ENCODE measurements at places on chromosomes 7 and 10.

GRCh38 chr7:10257438-10257837, 716.2 kb upstream of the PHF14 start:
- DNase-seq, result no peak

- DNase-seq, result no peak
These were observed 693.0 kb downstream of the KCNMA1 start for GRCh38 chr10:76944640-76945039.

DNA sequence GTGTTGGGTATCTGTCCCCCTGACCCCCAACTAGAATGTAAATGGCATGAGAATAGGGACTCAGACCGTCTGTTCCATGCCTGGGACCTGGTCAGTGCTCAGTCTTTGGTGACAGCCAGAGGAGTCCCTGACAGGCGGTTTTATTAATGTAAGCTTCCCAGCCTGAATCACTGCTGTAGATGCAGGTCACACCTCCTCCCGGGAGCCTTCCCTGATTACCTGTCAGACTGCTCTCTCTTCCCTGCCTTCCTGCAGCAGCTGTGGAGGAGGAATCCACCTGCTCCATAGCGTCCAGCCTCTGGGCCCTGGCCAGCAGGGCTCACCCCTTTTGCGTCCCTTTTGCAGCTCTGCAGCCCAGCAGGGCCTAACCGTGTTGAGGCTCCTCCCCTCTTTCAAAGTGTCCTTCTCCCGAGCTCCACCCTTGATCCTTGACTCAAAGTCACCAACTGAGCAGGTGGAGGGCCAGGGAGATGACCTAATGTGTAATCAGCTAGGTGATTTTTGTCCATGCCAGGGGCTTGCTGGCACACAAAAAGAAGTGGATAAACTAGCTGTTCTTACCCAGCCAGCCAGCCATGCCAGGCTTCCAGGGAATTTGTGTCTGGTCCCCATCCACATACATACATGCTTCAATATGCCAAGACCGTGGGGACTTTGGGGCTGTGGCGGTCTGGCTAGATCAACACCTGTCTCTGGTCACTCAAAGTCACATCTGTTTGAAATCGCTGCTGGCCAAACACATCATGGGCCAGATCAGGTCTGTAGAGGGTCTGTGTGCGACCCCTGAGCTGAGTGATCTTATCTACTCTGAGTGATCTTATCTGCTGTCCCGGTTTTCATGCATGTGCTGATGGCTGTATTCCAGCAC, 195.1 kb downstream of the CCDC3 start:
- no peak for DNase-seq

- no peak for DNase-seq
These were observed 962 bp downstream of the ZKSCAN1 start for GRCh38 chr7:100016215-100016901.

GRCh38 chr10:2994221-2994961, 73.0 kb upstream of the PFKP start:
- no peak for DNase-seq

- DNase-seq, result no peak
These were observed 353 bp downstream of the MOGAT3 start for GRCh38 chr7:101200504-101200861.

- no peak for DNase-seq
These were observed 64.3 kb upstream of the MDFIC start for GRCh38 chr7:114857605-114858004.

DNA sequence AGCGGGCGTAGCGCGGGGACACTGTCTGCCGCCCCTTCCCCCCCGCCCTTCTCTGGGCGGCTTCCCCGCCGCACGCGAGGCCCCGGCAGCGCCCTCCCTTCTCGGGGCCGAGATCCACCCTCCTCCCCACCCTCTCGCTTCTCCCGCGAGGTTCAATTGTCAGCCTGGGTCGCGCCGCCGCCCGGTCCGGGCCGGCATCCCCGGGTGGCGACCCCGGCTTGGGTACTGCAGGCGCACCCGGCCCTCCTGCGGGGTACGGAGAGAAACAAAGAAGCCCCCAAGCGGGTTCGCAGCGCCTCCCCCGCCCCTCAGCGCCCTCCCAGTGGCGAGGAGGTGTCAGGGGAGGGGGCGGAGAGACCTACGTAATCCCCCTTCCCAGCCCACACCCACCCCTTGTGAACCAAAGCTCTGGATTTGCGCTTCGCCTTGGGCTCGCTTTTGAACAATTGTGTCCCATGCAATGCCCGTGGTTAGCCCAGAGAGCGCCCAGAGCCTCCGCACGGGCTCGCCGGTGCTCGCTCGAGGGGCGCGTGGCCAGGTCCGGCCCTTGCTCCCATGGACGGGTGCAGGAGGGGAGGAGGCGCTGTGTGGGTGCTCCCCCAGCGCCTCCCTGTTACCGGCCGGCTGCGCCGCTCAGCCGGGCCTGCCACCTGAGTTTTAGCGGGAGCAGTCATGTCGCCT, 634 bp downstream of the HECW1 start:
- DNase-seq, result no peak

DNA sequence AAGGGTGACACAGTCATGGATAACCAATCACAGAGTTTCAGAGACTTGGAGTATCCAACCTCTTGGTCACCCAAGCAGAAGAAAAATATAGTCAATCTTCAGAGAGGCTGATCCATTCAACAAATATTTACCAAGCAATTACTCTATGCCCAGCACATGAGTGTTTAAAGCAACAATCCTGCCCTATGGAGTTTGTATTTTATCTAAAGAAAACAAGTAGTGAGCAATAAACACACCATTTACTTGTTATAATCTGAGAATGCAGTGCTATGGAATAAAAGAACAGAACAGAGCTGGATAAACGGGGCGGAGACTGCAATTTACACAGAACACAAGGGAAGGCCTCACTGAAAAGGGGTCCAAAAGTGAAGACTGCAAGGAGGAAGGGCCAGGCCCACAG, 63.8 kb downstream of the GRB10 start:
- peak; percentile 29 for DNase-seq

DNA sequence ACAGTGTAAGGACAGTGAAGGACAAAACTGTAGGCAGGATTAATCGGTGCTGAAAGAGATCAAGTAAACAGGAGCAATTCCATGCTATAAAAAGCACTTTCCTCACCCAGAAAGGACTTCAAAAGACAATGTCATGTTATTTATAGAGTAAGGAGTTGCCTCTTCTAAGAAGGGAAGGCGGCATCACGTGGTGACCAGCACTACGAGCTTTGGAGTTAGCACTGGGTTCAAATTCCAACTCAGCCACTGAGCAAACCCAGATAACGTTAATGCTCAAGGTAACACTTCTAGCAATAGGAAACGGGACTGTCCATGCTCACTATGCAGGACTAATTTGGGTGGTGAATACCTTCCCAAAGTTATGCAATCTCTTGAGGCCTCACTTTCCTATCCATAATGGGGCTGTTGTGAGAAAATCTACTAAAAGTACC, 715 bp upstream of the PANK1 start:
- peak; percentile 84 for DNase-seq

DNA sequence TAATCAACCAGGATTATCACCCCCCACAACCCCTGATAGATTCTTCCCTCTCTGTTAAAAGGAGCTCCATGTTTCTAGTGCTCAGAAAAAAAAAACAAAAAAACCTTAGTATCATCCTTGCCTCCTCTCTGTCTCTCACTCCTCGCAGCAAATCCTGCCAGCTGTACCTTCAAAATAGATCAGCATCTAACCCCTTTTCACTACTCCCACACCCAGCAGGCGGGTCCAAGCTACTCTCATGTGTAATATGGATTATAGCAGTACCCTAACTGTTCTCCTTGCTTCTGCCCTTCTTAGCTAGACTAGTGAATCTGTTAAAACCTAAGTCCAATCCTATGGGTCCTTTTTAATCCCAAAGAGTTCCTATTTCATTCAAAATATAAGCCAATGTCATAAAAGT, 667.4 kb downstream of the MAGI2 start:
- no peak for DNase-seq

DNA sequence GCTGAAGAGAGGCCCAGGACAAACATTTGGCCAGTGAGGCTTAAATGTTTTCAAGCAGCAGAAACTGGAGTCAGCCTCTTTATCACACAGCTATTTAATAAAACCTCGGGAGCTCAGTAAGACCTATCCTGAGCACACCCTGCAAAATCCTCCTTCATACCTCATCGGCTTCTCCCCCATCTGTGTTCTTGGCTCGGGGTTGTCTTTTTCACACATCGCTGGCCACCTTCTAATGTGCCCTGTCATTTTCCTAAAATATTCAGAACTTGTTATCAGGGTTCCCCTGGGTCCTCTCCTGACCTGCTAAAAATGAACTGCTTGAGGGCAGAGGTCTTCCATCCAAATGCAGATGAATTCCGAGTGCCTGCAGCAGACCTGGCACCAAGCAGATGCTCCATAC, 310.3 kb upstream of the AKR1E2 start:
- DNase-seq, result no peak

DNA sequence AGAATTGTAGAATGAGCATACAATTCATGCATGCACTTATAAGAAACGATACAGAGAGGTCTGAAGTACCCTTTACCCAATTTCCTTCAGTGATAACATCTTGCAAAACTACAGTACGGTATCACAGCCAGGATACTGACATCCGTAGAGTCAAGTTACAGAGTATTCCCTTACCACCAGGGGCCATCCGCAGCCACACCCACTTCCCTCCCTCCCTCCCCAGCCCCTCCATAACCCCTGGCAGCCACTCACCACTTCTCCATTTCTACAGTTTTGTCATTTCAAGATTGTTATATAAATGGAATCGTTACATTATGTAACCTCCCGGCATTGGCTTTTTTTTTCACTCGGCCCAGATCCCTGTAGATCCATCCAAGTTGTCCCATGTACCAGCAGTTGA, 113.6 kb upstream of the RET start:
- DNase-seq, result no peak

DNA sequence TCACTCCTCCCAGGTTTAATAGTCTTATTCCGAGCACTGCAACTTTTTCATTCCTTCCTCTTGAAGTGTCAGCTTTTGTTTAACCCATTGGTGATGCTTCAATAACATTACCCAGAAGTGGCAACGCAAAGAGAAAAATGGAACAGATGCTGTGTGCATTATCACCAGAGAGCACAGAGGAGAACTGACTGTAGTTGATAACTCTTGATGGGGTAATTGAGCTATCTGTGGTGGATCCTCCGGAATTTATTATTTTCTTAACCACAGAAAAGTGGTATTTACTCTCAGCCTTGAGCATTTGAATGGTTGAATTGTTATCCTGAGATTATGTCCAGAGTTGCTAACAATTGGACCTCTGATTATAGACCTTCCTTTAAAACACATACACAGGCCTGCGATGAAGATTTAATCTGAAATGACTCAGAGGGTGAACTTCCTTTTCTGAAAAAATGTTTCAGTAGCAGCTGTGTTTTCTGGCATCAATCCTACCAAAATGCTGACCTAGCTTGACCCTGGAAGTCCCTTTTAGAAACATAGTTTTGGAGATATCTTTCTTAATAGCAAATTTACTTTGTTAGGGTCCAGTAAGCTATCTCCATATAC, 1584.4 kb upstream of the LRRTM3 start:
- DNase-seq, result no peak

GRCh38 chr10:86282664-86283465, 83.7 kb downstream of the GRID1 start:
- no peak for DNase-seq

DNA sequence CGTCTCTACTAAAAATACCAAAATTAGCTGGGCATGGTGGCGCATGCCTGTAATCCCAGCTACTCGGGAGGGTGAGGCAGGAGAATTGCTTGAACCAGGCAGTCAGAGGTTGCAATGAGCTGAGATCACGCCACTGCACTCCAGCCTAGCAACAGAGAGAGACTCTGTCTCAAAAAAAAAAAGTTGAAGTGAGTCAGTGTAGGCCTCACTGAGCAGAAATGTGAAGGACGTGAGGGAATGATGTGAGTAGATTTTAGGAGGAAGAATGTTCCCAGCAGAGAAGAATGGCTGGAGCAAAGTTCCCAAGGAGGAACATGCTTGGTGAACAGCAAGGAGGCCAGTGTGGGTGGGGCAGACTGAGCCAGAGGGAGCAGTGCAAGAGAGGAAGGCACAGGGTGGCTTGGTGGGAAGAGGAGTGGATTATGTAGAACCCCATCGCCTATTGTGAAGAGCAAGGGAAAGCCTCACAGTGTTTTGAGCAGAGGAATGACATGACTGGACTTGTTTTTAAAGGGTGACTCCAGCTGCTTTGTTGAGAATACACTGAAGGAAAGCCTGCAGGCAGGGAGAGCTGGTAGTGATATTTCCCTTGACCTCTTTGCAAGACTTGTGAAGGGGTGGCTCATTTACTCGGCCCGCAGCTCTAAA, 708.7 kb downstream of the SUGCT start:
- no peak for DNase-seq

DNA sequence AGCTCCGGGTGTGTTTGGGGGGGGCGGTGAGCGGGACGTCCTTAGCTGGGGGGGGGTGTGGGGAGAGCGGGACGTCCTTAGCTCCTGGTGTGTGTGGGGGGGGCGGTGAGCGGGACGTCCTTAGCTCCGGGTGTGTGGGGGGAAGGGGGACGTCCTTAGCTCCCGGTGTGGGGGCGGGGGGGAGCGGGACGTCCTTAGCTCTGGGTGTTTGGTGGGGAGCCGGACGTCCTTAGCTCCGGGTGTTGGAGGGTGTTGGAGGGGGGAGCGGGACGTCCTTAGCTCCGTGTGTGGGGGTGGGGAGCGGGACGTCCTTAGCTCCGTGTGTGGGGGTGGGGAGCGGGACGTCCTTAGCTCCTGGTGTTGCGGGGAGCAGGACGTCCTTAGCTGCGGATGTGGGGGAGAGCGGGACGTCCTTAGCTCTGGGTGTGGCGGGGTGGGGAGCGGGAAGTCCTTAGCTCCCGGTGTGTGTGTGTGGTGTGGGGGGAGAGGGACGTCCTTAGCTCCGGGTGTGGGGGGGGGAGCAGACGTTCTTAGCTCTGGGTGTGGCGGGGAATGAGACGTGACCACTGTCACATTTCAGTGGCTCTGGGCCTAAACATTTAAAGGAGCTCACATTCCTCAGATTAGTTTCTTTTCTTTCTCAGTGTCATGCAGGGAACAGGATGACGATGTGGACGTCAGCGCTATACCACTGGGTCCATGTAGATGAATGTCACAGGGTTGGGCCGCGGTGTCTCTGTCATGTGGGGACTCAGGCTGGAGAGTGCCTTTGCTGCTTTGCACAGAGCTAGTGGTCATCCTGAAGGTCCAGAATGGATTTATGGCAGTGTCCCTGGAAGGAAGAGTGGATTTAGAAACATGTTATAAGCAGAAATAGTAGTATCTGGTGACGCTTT, 7.5 kb downstream of the DYNC2I1 start:
- DNase-seq, result peak; percentile 78

DNA sequence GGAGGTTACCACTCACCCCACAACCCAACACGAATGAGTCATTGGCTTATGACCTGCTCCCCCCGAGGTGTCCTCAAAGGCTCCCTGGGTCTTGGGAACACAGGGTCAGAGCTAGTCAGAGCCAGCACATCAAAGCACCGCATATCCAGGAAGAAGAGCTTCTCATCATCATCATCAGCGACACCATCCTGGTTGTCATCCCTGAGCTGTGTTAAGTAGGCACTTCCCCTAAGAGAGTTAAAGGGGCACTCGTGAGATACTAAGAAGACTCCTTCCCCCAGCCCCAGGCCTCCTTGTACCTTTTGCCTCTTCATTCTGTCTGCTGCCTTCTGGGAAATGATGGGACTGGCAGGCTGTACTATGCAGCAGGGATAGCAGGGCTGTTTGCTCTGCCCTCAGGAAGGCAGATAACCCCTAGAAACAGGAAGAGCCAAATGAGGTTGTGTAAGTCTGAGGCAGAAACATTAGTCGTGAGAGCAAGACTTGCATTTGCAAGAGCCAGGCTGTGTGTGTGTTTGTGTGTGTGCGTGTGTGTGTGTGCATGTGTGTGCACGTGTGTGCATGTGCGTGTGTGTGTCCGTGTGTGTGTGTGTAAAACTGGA, 11.1 kb upstream of the CPA1 start:
- DNase-seq, result peak; percentile 58

GRCh38 chr7:158802535-158803366, 26.6 kb downstream of the ESYT2 start:
- no peak for DNase-seq
